Central memory CD8-positive, alpha-beta T cell (primary cell): ENCODE measurements at places on chromosomes 5 and 9.

DNA sequence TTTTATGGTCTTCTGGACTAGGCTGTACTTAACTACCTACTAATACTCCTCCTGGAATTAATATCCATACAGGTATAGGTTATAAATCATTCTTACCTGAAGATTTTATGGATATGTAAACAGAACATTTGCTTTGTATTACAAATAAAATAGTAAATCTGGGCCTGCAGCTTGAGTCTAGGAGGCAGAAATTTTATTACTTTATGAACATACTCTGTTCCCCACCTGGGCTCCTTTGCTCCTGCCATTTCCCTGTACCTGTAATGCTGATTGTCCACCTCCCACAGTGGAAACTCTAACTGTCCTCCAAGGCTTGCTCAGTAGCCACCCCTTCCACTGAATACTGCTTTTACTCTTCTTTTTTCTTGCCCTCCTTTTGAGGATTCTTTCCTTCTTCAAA lies 108.0 kb downstream of the PAM start:
- no peak for DNase-seq

DNA sequence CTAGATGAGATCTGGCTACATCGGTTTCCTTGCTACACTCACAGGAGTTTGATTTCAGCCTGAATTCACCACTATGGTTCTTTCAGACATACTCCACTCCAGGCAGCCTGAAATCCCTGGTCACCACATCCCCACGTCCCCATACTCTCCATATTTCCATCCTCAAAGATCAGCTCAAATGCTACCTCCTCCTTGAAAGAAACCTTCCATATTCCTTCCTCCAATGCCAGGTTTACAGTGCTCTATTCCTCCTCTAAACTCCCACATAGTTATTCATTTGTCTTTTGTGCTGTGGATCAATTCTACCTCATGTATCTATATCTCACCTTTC lies 151.7 kb downstream of the GLIS3 start:
- no peak for DNase-seq

DNA sequence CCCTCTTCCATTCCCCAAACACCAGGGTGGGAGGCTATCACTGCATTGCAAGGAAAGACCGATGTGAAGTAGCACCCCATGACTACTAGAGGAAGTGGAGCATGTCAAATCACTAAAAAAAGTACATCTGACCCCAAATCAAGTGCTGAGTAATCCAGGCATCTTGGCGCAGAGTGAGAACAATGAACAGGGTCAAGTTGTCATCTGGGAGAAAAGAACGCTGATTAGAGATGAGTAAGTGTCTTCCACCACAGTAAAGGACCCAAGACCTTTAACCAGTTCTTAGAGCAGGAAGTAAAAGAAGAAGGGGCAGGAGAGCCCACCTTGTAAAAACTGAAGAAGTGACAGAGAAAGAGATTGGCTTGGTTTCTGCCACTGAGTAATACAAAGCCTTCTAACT lies 75.0 kb upstream of the RAD23B start:
- DNase-seq: no peak

DNA sequence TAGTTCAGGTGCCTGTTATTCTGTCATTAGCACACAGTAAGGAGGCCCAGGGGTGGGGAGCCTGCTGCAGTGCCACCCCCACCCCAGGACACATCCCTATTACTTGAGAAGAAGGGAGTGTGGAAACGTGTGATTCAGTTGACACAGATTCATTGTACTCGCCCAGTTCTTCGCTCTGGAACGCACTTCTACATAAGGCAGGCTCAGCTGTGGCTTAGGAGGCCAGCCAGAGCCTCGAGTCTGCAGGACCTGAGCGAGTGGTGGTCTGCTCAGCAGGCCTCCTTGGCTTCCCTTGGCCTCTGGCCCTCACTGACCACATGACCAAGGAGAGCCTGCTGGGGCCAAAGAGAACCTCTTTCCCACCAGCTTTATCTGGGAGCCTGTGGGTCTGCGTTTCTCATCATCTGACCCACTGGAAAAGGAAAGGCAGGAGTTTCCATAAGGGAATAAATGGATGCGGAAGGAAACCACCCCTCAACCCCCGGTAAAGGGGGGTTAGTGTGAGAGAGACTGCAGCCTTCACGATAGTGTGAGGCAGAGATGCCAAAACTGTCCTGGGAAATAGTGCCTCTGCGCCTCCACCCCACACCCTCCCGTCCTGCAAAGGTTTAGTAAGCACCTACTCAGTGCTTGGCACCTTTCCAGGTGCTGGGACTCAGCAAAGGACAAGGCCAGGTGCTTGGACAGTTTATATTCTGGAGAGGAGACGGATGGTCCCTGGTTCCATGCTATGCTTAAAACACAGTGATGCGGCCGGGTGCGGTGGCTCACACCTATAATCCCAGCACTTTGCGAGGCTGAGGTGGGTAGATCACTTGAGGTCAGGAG lies 73.7 kb downstream of the PPARGC1B start:
- DNase-seq: no peak

GRCh38 chr5:31362529-31362900 lies 169.0 kb downstream of the CDH6 start:
- no peak for DNase-seq

DNA sequence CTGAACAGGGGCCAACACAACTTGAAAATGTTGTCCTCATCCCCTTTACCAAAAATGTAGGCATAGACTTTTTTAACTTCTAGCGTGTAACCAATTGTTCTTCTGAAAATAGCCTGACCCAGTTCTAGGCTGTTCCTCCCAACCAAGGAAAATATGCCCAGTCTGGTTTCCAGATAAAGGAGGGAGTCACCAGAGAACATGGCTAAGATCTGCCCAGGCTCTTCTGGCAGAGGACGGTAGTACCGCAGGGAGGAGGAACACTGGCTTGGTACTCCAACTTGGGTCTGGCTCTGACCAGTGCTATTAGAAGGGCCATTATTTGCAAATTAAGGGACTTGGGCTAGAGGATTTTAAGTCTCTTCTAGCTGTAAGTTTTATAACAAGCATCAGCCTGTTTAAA lies 63.1 kb downstream of the GRAMD2B start:
- DNase-seq: no peak

DNA sequence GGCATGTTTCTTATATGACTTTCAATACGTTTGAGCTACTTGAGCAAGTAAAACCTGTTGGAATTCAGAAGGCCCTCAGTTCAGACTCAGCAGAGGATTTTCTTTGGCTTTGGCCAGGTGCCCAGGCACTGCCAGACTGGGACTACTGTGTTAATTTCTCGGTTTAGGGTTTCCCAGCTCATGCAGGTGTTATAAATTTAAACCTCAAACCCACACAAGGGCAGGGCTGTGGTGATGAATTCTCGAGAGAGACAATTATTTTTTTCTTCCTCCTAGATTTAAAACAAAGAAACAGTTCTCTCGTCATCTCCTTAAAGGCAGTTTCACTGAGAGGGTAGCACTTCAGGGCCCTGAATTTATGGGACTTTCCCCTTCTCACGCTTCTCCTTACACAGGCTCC lies 406.0 kb upstream of the PIK3R1 start:
- DNase-seq: no peak

- DNase-seq: no peak
These were observed 64.4 kb downstream of the PPARGC1B start for GRCh38 chr5:149794487-149794971.

GRCh38 chr9:14258156-14258555 lies 55.8 kb downstream of the NFIB start:
- no peak for DNase-seq

DNA sequence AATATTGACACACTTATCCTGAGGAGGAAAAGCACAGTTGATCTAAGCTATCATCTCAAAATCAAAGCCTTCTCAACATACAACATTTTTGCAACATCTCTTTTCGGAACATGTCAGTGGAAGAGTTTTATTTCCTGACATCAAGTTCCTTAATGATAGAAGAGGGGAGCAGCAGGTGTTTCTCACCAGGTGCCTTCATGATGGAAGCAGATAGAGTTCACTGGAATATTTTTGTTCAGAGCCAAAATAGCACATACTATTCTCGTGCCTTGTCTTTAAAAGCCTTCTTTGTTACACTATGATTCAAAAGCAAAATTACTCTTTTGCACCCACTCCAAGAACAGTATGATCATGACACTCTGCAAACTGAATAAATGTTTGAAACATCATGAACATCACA lies 176.9 kb upstream of the CCNG1 start:
- DNase-seq: no peak

DNA sequence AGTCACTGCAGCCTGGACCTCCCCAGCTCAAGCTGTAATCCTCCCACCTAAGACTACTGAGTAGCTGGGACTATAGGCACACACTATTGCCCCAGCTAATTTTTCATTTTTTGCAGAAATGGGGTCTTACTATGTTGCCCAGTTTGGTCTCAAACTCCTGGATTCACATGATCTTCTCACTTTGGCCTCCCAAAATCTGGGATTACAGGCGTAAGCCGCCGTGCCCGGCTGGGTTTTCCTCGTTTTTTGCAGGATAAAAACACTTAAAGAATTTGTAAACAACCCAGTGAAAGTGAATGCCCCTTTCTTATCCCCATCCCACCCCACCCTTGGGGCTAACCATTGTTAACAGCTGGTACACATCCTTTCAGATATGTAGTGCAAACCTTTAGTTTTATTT lies 7.7 kb downstream of the CLTB start:
- no peak for DNase-seq

DNA sequence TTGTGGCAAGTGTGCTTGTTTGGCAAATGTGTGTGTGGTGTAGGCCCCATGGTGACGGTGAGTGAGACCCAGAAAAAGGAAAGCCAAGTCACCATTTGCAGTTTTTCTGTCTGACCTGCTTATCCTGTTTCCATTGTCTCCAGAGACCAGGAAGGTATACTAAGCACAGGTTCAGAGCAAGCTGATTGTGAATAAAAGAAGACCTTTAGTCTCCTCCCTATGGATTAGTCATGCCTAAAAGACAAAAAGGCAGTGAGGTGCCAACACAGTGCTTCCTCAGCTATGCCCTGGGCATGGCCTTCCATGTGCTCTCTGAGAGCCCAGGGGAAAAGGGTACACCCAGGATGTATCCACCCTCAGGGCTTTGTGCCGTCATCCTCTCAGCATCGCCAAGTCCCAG lies 49.2 kb upstream of the SHOC1 start:
- no peak for DNase-seq

DNA sequence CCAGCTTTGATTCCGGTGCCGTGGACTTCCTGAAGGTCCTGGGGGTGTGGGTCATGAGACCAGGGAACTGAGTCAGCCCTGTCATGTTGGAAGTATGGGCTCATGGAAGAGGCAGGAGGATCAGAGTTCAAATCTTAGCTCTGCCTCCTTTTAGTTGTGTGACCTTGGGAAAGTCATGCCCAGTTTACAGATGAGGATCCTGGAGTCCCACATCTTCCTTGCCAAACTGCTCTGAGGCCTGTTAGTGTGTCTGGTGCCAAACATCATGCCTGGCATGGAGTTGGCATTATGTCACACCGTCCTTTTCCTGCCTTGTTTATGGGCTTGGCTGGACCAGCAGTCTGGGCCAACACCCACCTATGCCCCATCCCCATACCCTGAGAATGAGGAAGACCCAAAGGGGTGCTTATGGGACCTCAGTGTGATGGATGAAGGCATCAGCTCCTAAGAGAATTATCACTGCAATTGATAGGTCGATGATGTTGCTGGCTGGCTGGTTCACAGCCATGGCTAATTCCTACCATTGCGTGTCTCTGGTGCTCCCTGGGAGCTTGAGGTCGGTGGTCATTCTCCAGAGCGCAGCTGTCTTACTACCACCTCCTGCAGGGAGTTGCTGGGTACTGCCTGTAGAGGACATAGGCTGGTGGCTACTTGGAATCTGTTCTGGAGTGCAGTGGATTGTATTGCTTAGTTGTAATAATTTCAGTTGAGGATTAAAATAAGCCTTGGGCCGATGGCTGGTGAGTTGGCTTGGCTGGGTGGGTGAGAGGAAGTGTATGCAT lies 140.5 kb upstream of the PITX1 start:
- no peak for DNase-seq

DNA sequence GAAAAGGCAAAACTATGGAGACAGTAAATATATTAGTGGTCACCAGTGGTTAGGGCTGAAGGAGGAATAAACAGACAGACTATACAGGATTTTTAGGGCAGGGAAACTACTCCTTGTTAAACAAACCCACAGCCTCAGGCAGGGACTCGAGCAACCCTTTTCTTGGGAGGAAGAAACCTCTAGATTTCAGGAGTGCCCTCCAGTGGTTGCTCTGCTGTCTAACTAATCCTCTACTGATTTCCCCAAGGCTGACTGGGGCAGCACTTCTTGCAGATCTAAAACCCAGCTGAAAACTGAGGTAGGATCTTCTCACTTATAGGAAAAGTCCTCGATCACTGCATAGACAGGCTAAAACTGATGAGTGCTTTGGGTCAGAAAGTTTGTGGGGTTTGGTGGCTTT lies 176.8 kb downstream of the ISOC1 start:
- no peak for DNase-seq

DNA sequence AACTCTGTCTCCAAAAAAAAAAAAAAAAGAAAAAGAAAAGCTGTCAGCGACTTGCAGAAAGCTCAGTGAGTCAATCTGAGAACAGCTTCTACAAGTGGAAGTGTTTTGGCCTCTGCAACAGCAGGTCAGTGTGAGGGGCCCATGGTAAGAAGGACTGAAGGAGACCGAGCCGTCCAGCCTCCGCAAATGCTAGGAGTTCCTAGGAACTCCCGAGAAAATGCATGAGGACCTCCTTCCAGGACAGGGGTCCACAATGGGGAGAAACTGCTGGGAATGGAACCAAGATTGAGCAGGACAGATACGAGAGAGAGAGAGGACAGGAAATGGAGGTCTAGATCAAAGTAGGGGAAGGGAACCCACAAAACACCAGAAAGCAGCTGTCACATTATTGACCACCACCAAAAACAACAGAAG lies 180.5 kb downstream of the CRB2 start:
- DNase-seq: no peak

GRCh38 chr5:176446884-176447590 lies 1.1 kb upstream of the FAF2 start:
- DNase-seq: no peak

- no peak for DNase-seq
These were observed 45.7 kb upstream of the SMAD5 start for GRCh38 chr5:136086783-136087566.

DNA sequence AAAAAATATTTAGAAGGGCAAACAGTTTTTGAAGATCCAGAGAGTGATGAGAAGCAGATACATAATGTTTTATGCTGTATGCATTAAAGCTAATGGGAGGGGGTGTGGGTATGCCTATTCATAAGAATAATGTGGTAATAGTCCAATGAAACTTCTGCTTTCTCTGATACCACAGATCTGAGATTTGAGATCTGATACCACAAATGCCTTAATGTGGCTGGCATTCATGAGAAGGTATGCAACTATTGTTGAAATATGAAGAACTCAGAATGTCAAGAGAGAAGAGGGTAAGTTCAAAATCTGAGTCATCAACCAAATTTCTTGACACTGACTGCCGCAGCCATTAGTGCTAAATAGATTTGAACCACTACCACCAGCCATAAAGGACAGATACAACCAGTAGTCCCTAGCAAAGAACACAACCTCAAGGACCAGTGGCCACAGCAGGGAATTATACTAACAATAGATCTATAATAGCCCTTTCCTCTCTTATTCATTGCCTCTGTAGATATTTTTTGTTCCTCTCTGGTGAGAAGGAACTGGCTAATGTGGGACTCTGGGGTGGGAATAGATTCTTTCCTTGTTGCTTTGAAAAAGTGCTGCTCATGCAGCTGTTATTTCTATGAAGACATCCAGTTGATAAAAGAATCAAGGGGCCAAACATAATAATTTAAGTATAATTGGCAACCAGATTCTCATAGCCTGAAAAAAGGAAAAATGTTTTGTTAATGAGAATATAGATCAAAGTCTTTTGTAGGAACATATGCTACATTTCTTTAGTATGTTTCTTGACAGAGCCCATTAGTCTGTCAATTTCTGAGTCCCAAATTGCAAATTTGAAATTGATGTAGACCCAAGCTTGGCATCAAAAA lies 256.5 kb upstream of the ZNF608 start:
- DNase-seq: no peak

GRCh38 chr9:81552581-81552991 lies 136.8 kb downstream of the TLE1 start:
- DNase-seq: no peak
